Activated naive CD4-positive, alpha-beta T cell treated with anti-CD3 and anti-CD28 coated beads for 36 hours (primary cell): ENCODE measurements at places on chromosomes 7 and 10.

DNA sequence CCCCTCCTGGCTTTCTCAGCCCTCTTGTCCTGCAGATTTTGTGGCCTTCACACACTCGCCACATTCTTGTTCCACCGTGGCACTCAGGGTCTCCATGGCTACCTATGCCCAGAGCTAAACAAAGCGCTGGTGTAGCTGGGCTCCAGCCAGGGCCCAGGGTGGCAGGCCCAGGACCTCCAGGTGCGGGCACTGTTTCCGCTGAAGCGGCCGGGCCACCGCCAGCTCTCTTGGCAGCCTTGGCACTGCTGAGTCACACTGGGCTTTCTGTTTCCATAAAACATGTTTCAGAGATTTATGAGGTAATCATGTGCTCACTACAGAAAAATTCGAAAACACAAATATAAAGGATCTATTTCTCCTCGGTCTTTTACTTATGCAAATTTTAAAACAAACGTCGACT lies 51.3 kb downstream of the AOC1 start:
- DNase-seq = peak; percentile 33

DNA sequence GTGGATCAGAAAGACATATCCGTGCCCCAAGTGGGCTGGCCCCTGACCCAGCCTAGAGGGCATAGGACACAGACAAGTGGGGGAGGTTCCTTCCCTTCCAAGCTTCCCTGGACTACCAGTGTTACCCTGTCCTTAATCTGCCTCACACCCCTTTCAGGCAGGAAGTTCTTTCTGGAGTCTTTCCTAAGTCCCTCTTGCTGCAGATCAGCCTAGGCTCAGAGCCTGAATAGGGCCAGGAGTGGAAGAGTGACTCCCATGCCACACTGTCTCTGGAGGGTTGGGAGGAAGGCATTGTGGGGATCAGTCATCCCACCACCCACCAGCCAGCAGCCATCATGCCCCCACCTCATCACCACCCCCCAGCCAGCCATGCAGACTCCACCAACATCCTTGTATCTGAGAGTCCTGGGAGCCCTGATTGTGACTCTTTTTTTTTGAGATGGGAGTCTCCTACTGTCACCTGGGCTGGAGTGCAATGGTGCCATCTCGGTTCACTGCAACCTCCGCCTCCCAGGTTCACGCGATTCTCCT lies 22.6 kb downstream of the POLL start:
- no peak for DNase-seq

DNA sequence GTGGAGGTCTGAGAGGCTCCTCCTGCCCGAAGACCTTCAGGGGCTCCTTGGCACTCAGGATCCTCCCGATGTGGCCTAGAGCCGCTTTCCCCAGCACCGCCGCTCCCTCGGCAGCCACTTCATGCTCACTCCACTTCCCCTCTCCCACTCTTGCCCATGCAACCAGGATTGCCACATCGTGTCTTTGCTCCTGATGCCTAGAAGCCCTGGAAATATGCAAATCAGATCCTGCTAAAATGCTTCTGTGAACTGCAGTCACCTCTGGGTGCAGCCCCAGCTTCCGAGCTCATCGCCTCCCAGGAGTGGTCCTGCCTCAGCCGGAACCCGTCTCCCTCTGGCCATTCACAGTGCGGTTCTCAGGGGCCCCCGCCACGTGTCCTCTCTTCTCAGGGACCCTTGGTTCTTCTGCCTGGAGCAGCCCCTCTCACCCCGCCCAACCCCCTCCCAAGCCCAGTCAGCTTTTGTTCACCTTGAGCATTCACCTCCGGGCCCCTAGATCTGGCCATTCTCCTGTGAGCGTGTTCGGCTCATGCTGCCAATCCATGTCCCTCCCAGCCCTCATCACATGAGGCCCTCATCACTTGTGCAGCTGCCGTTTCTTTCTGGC lies 175.5 kb downstream of the ADARB2 start:
- DNase-seq = no peak

- no peak for DNase-seq
Measured at GRCh38 chr7:37108615-37109014, 340.0 kb downstream of the ELMO1 start.

- peak; percentile 18 for DNase-seq
Measured at GRCh38 chr7:23012908-23013714, 819 bp downstream of the HYCC1 start.
